NCI-H526 (cell line): ENCODE measurements at places on chromosomes 1 and 21.

DNA sequence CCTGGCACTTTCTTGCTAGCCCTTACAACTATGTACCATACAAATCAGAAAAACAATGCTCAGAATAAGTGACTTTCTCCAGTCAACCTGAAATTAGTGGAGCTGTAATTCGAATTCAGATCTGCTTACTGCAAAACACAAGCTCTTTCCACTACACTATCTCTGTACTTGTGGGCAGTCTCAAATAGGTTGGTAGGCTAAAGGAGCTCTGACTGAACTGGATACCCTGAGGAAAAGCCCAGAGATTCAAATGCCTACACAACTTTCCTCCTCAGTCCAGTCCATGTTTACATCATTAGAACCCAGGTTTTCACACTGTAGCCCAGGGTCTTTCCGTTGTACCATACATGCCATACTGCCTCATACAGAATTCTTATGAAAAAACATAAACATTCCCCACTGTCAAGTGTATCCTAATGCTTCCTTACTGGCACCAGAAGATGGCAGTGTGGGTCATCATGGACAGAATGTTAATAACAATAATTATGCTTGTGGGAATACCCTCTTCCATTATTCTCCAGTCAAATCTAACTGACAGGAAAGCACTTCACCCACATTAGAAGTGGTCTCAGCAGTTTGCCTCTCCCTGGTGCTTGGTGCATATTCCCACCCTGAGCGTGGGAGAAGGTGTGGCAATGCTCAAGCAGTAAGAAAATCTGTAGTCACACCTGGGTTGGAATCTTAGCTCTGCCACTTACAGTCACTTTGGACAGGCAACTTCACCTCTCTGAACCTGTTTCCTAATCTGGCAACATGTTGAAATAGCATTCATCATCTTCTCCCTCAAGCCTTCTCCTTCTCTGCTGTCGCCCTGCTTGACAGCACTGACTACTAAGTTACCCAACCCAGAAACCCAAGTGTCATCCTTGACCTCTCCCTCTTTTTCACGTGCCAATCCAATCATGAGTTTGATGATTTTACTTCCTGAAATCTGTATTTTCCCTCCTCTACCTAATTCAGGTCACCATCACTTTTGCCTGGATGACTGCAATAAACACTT, 14.4 kb upstream of the ZFYVE9 start:
- peak; percentile 75 for DNase-seq

DNA sequence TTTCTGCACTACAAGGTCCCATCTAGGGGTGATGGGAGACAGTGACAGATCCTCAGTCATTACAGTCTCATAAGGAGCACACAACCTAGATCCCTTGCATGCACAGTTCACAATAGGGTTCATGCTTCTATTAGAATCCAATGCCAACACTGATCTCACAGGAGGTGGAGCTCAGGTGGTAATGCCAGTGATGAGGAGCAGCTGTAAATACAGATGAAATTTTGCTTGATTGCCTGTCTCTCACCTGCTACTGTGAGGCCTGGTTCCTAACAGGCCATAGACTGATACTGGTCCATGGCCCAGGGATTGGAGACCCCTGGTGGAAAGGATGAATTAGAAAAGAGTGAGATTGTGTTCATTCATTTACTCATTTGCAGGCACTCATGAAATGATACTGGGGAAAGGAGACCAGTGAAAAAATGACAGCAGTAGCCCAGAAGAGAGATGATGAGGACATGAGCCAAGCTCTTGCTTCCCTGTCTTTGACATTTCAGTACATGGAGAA, 251.6 kb upstream of the DUSP10 start:
- DNase-seq, result no peak

DNA sequence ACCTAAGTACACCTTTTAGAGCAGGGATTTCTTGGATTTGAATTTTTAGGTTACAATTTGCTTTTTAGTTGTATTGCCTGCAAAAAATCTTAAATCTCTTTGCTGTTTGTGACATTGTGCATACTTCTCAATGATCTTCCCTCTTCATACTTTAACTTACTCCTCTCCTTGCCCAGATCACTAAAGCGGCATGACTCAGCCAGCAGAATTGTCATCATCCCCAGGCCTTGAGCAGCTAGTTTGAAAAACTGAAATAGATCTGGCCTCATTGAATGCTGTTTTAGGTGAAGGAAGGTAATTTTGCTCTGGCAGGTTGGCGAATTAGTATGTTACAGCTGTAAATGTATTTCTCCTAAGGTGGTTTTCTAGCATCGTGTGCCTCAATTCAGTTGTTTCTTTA, 145.9 kb downstream of the RYR2 start:
- DNase-seq, result no peak

GRCh38 chr1:165408518-165408917, 36.4 kb downstream of the RXRG start:
- DNase-seq, result peak; percentile 85

DNA sequence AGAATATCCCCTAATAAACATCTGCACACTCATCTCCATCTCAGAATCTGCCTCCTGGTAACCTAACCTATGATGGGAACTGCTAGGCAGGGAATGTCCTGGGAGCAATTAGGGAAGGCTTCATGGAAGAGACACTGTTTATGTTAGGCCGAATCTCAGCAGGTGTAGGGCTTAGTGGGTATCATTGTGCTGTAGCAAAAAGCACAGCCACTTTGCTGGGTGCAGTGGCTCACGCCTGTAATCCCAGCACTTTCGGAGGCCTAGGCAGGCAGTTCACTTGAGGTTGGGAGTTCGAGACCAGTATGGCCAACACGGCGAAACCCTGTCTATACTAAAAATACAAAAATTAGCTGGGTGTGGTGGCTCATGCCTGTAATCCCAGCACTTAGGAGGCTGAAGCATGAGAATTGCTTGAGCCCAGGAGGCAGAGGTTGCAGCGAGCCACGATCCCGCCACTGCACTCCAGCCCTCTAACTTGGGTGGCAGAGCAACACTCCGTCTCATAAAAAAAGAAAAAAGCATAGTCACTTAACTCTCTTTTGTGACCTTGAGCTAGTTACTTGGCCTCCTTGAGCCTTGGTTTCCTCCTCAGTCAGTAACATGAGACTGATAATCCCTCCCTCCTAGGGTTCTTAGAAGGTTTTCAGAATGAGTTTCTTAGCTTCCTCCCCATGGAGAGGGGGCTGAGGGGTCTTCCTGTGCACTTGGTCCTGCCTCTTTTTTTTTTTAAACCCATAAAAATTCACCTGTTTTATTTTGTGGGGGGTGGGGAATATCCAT, 3.5 kb downstream of the RAB42 start:
- no peak for DNase-seq

- DNase-seq, result no peak
These were observed 8.4 kb downstream of the IFNAR2 start for GRCh38 chr21:33238146-33238545.

- DNase-seq, result peak; percentile 76
These were observed at the start of gene PRRX1 for GRCh38 chr1:170664093-170664827. Gene PRRX1, plus strand, starts transcription at chr1:170664131. Its CDS starts 88 bp downstream, at chr1:170664219.
